ENCODE measurements at places on chromosomes 2 and 18.

GRCh38 chr2:74003494-74004211 is 18.9 kb downstream of the TET3 start:
- DNase-seq, result no peak

GRCh38 chr18:22841840-22842239 is 91.3 kb upstream of the RBBP8 start:
- no peak for DNase-seq

- no peak for DNase-seq
These were observed 115.1 kb downstream of the CMPK2 start for GRCh38 chr2:6750411-6751158.

DNA sequence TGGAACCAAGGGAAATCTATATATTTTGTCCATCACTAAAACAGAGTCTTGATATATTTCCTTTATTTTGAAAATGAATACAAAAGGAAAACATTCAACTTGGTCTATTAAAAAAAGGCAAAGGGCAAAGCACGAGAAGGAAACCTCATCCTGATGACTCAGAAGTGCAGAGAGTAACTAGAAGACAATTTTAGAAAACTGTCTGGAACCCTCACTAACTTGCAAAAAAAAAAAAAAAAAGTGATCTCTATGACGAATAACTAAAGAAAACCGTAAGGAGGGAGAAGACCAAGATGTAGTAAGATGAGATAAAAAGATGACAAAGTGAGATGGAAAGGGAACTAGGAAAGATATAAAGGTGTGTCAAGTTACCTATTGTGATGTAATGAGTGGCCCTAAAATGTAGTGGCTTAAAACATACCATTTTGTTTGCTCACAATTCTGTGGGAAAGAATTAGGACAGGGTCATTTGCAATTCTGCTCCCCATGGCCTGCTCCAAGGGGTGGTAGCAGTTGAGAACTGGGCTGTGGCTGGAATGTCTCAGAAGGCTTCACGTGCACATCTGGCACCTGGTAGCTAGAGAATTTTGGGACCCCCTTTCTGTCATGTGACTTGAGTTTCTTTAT is 303.0 kb downstream of the DYSF start:
- no peak for DNase-seq

DNA sequence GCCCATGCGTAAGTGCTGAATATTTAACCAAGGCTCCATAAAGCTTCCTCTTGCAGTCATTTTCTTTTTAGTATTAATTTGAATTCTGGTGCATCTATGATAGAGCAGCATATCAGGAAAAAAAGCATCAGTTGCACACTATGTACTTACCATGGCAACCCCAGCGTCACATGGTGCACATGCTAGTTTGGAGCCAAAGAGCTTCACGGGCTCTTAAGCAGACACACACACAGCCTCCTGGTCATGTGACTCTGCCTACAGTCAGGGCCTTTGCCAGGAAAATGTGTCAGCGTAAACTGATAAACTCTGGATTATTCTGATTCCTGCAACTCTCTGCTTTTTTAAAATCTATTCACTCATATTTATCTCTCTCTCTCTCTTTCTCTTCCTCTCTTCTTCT is 30.2 kb downstream of the NYAP2 start:
- DNase-seq, result no peak

DNA sequence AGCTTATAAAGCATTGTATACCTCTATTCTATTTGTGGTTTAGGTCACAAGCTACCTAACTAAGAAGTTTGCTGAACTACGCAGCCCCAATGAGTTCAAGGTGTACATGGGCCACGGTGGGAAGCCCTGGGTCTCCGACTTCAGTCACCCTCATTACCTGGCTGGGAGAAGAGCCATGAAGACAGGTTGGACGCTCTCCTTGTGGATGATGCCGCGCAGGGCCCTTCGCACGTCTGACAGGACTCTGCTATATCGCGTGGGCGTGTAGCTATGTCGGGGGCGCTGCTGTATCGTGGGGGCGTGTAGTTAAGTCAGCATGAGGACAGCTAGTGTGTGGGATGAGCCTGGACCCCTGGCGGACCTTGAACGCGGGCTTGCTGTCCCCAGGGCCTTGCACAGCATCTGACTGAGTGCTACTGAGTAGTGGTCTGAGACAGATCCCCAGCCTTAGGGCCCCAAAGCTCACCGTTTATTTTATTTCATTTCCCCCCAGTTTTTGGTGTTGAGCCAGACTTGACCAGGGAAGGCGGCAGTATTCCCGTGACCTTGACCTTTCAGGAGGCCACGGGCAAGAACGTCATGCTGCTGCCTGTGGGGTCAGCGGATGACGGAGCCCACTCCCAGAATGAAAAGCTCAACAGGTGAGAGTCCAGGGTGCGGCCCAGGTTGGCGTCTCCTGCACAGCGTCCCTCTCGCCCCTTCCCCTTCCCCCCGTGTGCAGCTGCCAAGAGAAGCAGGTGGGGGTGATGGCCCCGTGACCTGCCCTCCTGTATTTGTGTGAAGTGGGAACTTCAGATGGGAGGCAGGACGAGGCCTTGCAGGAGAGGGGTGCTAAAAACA is 15.6 kb upstream of the CNDP1 start:
- no peak for DNase-seq

DNA sequence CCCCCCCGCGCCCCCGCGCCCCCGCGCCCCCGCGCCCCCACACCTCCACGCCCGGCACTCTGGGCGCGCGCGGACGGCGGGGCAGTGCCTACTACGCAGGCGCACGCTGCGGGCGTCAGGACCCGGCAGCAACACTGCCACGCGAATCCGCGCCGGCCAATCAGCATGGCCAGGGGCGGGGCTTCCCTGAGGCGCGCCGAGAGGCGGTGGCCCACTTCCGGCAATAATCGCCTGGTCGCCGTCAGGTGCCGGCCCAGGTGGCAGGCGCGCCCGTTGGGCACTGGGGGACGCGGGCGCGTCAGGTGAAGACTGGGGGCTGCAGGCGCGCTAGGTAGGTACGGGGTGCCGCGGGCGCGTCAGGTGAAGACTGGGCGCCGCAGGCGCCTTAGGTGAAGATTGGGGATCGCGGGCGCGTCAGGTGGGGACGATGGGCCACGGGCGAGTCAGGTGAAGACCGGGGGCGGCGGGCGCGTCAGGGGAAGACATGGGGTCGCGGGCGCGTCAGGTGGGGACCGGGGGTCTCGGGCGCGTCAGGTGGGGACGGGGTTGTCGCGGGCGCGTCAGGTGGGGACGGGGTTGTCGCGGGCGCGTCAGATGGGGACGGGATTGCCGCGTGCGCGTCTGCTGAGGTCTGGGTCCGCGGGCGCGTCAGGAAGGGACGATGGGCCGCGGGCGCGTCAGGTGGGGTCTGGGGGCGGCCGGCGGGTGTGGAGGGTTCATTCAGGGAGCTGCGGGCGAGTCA is 219.1 kb downstream of the RTP5 start:
- peak; percentile 88 for DNase-seq

DNA sequence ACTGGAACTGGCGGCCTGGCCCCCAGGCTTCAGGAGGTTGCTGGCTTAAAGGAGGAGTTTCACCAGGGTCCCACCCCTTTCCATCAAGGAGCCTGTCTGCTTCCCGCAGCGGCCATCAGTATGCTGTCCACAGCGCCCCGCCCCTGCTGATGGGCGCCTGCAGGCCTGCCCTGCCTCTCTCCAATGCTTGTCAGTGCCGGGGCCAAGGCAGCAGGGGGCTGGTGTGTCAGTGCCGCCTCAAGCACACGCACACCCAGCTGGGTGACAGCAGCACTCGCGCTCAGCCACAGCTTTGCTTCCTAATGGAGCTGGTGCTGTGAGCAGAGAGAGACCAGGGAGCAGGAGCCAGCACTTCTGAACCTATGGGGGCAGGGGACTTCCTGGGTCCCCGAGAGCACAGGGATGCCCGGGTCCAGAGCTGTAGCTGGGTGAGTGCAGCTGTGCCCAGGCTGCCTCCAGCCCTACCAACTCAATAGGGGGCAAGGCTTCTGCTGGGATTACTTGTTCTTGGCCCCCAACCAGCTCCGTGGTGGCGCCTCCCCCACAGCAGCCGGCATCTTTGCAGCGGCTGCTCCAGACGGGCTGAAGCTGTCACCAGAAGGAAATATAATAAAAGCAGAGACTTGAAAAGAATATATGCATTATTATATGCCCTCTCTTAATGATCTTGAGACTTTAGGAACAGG is 377.2 kb upstream of the LRATD1 start:
- no peak for DNase-seq

GRCh38 chr2:104332731-104333130 is 521.2 kb upstream of the POU3F3 start:
- no peak for DNase-seq

GRCh38 chr18:63545000-63545399 is 2.8 kb downstream of the SERPINB12 start:
- DNase-seq, result no peak

GRCh38 chr2:155100261-155100660 is 401.8 kb downstream of the KCNJ3 start:
- no peak for DNase-seq

DNA sequence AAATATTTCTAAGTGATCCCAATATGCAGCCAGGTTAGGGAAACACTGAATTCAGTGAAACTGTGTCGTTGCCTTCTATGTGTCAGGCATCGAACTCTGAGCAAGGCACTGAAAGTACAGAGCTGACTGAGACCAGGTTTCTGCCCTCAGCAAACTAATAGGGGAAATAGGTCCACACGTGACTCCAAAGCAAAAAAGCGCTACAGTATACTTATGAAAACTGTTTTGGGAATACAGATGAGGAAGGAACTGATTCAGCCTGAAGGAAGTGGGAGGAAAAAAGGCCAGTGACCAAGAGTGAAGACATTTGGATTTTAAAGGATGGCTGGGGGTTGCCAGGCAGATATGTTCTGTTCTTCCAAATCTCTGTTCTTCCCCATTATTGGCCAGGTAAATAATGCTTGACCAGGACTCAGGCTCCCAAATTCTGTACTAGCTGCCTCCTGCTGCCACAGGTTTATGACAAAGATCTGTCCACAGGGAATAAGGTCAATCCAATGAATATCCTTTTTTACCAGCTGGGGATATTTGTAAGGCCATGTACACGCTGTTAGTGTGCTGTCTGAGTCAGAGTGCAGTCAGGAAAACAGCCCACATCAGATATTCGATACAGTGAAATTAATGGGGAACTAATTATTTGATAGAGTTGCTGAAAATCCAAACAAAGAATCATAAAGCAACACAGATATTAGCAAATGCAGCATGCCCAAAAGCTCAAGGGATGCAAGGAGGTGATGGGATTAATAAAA is 24.5 kb upstream of the INPP4A start:
- DNase-seq, result no peak

DNA sequence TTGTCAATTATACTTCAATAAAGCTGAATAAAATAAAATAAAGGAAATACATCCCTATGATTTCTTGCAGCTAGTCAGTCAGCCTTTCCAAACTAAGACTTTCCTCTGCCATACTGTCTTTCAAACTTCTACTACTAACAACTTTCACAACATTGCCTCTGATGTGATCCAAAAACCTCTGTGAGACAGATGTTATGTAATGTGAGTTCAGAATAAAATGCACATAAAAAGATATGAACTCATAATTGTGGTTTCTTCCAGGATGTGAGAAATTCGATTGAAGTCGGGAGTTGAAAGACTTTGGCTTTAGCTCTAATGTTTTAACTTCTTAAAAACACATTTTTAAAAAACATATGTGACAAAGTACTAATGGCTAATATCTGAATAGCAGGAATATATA is 98.7 kb downstream of the PIGN start:
- DNase-seq, result no peak

- DNase-seq, result no peak
These were observed 11.1 kb upstream of the KLHL30 start for GRCh38 chr2:238127165-238128060.

GRCh38 chr18:43887491-43887890 is 610.2 kb upstream of the SYT4 start:
- no peak for DNase-seq

- DNase-seq, result no peak
These were observed 43.7 kb downstream of the FRZB start for GRCh38 chr2:182822733-182823132.

DNA sequence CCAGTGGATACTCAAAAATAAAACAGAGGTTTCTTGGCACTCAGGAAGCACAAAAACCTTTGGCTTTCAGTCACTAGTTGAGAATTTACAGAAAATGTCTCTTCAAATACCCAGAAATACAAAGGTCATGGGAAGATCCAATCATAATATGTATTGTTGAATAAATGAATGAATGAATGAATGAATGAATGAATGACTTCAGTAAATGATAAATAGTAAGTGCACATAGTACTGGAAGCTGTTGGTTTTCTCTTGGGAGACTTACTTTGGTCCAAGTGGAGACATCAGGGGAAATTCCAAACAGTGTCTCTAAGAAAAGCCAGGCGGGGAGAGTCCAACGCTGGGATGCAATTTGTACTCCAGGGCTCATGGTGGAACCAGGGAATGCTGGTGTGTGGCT is 261.3 kb upstream of the KLHL29 start:
- no peak for DNase-seq

GRCh38 chr18:26729449-26729848 is 136.1 kb downstream of the AQP4 start:
- no peak for DNase-seq

DNA sequence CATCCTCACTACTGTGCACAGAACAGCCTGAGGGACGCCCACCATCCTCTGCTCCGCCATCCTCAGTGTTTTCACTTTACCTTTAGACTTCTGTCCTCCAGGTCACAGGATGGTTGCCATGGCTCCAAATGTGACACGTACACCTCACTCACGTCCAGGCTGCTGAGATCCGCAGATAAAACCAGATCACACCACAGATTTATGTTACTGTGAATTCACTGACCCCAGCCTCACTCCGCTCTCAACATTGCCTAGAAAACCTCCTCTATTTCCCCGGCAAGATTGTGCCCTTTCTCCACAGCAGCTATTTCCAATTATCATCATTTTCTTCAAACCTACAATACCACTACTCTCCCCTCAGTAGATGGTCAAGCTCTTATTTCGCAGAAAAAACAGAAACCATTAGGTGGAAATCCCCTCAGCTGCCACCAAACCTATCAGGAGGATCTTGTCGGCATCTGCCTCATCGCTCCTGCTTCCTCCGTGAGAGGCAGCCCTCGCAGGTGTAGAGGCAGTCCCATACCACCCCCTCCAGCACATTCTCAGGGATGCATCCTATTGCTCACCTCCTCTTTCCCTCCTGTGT is 49.8 kb upstream of the SLC1A4 start:
- DNase-seq, result no peak

- no peak for DNase-seq
These were observed 163.5 kb downstream of the ZEB2 start for GRCh38 chr2:144356402-144356801.

GRCh38 chr2:224400886-224401632 is 848 bp downstream of the FAM124B start:
- no peak for DNase-seq

GRCh38 chr2:156340804-156341451 is 8.4 kb upstream of the NR4A2 start:
- DNase-seq, result peak; percentile 29

DNA sequence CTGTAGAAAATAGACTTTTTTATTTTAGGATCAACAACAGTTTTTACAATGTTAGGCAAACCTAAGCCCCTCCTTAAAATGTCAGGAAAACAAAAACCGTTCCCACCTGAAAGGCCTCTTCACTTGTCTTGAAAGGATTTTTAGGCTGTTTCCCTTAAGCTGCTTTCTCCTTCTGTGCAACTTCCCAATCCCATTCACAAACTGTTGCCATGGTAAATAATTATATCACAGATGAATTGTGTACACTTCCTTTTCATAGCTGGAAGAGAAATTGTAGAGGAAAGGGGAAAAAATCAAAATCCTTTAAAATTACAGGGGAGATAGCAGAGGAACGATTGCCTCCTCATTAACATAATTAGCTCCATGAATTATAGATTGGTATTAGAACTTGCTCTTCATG is 1488.0 kb upstream of the CELF4 start:
- no peak for DNase-seq
